ENCODE measurements at places on chromosomes 5 and 9.

DNA sequence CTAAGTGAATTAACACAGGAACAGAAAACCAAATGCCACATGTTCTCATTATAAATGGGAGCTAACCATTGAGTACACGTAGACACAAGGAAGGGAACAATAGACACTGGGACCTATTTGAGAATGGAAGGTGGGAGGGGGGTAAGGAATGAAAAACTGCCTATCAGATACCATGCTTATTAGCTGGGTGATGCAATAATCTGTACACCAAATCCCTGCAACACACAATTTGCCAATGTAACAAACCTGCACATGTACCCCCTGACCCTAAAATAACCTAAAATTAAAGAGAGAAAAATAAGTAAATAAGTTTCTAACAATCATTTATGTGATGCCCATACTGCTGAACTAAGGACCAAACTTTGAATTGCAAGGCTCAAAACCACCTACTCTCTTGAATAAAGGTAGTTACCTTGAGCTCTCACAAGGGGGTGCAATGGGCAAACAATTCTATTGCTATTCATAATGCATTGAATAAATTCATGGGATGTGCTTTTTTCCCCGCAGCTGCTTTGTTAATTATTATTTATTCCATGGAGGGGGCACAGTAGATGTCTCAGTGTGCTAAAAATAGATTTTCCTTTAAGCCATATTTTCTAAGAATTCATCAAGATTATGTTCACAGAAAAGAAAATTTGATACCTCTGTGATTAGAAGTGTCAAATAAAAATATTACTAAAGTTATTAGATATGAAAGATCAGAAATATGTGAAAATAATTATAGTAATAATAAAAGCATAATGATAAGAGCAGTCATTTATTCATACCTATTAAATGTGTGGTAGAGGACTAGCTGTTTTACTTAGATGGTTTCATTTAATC is 76.2 kb upstream of the PTPN3 start:
- DNase-seq = no peak

DNA sequence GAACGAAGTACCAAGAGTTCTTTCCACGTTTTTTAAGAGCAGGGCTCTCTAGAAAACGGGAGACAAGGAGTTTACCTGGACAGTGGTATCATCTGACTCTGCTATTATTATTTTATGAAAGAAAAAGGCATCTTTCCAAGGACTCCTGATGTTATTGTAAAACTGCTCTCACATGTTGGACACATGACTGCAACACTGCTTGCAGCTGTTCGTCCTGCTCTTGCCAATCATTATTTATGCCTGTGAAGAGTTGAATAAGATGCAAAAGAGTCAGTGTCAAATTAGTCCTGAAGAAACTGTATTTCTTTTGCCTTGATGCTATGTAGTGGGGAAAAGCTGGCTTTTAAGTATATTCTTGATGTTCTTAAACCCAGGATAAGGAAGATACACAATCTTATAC is 284.5 kb upstream of the PTGER4 start:
- DNase-seq = no peak

DNA sequence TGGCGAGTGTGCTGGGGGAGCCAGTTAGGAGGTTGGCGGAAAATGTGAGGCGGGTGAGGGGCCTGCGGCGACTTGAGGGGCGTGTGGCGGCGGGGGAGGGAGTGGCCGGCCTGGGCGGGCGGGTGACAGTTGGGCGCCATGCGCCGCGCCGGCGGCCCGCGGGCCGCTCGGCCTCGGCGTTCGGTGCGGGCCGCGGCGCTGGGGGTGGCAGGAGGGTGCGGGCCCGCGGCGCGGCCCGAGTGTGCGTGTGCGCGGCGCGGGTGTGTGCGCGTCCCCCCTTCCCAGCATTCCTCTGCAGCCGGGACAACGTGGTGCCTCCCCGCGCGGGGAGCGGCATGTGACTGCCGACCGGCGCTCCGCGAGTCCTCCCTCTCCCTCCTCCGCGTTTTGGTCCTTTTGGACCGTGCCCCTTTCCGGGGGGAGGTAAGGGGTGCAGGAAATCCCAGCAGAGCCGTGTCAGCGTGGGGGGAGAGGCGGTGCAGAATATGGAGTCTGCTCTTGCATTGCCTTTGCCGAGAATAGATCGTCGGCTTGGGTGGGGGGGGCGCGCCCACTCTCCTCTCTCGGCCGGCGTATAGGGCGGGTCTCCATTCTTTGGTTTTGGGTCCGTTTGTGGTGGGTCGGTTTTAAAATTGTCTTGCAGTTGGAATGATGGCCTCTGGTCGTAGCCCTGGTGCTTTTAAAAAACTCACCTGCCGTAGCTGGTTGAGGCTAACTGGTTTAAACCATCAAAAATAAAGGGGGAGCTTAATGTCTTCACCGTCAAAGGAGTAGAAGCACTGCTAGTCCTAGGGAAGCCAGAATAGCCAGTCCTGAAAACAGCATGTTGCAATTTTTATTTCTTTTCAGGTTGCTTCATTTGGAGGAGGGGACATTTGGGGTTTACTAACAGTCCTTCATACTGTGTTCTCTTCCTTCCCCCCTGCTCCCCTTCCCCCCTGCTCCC is 2.0 kb downstream of the LARP1 start:
- DNase-seq = peak; percentile 78

DNA sequence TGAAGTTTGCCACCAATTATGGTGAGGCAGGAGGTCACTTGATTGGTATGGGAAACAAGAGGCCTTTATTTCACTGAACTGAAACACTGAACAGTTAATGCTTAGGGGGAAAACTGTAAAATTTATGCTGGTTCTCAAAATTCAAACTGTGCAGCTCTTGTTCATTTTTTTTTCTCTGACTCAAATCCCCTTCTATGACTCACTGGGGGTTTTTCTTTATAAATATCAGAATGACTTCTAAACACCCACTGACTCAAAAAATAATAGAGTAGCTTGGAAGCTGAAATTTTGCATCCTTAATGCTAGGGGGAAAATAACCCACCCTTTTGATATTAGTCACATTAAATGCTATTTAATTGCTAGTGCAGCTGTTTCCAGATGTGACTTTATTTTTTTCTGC is 24.1 kb upstream of the OTP start:
- DNase-seq = no peak

DNA sequence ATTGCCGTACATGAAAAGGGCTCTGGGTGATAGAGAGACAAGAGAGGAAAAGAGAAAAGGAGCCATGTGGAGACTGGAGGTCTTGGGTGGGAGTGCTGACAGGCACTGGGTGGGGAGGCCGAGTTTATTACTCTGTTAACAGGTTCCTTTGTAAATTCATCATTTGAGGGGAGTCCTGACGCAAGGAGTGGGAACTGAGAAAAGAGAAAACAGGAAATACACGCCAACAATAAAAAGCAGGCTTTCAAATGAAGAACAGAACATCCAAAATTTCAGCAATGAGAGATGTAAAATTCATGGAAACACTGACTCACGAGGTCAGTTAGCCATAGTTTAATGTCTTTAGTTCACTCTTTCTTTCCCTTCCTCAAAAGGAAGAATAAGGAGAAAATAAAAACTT is 342.8 kb downstream of the TMEM167A start:
- DNase-seq = no peak

DNA sequence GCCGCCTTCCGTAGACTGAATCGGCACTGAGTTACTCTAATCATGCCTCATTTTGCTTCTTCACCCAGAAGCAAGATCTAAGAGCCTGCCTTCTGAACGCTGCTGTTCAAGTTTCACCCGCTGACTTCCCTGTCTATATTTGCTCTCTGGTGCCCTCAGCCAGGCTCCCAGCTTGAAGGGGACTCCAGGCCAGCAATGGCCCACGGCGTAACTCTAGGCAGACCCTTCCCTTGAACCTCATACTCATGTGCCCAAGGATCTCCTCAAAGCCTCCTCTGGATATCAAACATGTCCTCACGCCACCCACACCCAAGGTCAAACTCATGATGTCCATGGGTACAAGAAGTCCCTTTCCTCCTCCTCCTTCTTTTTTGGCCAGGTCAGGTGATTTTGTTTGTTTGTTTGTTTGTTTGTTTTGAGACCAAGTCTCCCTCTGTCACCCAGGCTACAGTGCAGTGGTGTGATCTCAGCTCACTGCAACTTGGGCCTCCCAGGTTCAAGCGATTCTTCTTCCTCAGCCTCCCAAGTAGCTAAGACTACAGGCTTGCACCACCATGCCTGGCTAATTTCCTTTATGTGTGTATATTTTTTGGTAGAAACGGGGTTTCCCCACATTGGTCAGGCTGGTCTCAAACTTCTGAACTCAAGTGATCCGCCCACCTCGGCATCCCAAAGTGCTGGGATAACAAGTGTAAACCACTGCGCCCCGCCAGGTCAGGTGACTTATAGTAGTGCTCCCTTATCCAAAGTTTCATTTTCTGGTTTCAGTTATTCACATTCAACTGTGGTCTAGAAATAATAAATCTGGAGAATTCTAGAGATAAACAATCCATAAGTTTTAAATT is 239.0 kb downstream of the SYK start:
- no peak for DNase-seq

DNA sequence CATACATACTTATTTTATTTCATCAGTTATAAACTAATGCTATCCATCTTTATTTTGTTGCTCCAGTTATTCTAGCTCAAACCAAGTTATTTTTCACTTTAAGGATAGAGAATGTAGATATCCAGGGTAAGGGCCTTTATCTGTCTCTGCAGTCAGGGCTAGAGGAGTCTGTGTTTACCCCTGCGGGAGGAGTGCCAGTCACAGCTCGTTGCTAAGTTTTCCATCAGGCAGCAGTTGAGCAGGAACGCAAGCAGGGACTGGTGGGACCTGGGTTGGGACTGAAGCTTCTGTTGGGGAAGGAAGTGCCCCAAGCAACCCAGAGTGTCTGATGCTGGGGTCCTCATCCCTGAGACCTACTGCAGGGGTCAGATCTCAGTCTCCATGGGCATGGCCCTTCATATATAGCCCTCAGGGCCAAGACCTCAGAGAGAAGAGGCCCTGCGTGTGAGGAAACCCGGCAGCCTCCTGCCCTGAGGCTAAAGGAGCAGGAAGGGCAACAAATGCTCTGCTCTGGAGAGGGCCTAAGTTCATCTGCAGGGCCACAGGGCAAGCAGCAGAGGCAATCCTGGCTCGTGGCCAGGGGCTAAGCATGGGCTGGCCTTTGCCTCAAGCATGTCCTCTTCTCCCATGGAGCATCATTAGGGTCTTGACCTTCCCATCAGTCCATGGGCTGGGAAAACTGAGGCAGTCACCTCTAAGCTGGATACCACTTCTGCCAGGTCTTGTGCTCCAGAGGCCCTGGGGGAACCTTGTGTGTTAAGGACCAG is 6.6 kb downstream of the SLC22A4 start:
- peak; percentile 79 for DNase-seq

DNA sequence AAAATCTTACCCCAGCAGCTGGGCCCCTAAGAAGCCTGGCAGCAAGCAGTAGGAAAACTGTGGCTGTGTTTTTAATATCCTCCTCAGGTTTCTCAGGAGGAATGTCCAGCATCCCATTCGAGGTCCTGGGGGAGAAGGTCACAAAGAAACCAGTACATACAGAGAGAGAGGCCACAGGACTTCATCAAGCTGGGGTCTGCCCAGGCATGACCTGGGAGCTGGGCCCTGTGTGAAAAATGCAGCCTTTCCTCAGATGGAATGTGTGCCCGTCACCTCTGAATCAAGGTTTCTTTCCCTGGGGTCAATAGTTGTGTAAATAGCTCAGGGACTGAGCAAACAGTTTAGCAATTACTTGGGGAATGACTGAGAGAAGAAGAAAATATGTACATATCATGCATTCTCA is 33.9 kb upstream of the RAD23B start:
- DNase-seq = no peak

GRCh38 chr5:80798633-80799032 is 143.8 kb upstream of the DHFR start:
- no peak for DNase-seq

- no peak for DNase-seq
These were observed 327.2 kb downstream of the DEPDC1B start for GRCh38 chr5:60372786-60373185.

DNA sequence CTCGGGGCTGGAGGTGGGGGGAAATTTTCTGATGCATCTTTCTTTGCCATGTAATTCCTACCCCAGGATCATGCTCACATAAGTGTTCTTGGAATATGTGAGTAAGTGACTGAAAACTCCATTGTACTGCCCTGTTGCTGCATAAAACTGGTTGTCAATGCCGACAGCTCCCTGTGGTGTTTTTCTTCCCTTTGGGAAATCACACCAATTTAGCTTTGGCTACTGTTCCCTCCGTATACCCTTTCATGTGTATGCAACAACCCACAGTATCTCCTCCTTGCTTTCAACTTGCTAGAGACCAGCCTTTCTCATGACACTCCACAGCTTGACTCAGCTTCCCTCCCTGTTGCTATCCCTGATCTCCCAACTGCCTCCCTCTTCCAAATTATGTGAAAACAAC is 240.6 kb downstream of the TRIM32 start:
- DNase-seq = no peak

- no peak for DNase-seq
These were observed 11.3 kb upstream of the ANKH start for GRCh38 chr5:14882658-14883580.

GRCh38 chr9:17520268-17521064 is 58.4 kb upstream of the SH3GL2 start:
- no peak for DNase-seq

DNA sequence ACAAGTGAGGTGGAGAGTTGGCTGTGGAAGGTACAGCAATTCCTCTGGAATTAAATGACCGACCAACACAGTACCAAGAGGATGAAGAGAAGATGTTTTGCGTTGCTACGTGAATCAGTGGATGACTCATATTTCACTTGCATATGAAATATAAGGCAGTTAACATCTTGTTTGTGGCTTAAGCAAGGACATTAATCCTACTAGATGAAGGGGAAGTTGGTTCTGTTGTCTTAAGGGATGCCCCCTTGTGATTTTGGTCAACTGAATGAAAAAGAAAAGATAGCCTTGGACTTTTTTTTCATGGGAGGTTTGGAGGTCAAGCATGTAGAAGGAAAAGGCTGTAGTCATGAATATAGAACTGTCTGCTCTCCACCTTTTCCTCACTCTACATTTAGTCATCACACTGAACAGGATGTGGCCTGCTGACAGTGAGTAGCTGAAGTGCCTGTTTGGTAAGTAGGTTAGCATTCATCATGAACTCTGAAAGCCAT is 33.9 kb downstream of the VLDLR start:
- DNase-seq = no peak

GRCh38 chr5:97044052-97044451 is 98.4 kb downstream of the LIX1 start:
- DNase-seq = no peak

- DNase-seq = no peak
These were observed 14.9 kb downstream of the BRD3 start for GRCh38 chr9:134052941-134053340.

- peak; percentile 61 for DNase-seq
These were observed 54.3 kb downstream of the EHMT1 start for GRCh38 chr9:137672907-137673791.

DNA sequence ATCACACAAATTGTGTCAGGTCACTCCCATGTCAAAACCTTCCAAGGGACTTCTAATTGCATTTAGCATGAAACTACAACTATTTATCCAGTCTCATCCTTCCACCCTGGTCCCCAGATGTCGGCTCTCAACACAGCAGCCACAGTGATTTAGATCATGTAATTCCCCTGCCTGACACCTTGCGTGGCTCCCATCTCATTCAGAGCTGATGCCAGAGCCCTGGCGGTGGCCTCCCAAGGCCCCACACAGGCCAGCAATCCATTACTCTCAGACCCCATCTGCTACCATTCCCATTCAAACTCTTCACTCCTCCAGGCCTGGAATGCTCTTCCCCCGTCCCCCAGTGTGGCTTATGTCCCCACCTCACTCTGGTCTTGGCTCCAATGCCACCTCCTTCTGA is 2.4 kb downstream of the SLC35D2 start:
- no peak for DNase-seq

- DNase-seq = peak; percentile 61
These were observed at the start of gene SMIM3 for GRCh38 chr5:150778517-150779396. Gene SMIM3, plus strand, starts transcription at chr5:150778757. Its CDS starts 16,684 bp downstream, at chr5:150795441.

- no peak for DNase-seq
These were observed 995 bp downstream of the OLFM1 start for GRCh38 chr9:135088348-135088978.

Measured in hematopoietic multipotent progenitor cell treated with erythropoietin and hydrocortisone succinate and interleukin-3 and kit ligand, for 17 days (in vitro differentiated cells).